ENCODE measurements at places on chromosomes 5 and 9.

GRCh38 chr5:158435161-158435616 lies 576.2 kb upstream of the CLINT1 start:
- no peak for DNase-seq

DNA sequence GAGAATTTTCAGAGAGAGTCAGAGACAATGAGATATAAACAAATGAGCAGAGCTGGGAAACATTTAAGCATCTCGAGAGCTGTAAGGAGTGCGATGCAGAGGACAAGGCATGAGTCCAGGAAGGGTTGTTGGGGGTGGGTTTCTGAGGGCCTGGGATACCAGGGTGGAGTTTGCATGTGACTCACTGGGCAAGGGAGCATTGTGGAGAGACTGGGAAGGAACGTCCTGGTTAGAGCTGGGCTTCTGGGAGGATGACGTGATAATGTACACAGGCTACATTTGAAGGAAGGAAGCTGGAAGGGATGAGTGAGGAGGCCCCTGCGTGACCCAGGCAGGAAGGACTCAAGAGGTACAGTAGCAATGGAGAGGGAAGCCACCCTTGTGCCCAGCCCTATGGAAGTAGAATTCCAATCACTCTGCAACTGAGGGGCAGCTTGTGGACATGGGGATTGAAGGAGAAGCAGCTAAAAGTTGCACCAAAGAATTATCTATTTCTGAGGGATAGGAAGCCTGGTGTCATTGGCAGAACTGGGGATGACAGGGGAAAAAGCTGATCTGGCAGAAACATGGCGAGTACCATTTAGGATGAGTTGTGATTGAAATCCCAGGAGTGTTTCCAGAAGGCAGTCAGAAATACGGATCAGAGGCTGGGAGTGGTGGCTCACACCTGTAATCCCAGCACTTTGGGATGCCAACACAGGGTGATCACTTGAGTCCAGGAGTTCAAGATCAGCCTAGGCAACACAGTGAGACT lies 59.3 kb upstream of the AFAP1L1 start:
- no peak for DNase-seq

DNA sequence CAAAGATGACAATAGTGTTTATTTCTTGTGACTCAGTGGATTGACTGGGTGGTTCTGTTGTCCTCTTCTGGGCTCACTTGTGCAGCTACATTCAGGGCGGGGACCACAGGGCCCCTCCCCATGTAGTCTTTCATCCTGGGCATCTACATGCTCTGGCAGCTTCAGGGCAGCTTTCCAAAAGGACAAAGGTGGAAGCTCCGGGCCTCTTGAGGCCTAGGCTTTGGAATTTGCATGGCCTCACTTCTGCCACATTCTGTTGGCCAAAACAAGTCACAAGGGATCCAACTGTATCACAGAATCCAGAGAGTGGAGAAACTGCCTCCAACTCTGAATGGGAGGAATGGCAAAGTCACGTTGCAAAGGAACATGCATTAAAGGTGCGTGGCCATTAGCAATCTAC lies 64.3 kb downstream of the ARHGAP26 start:
- DNase-seq = no peak

DNA sequence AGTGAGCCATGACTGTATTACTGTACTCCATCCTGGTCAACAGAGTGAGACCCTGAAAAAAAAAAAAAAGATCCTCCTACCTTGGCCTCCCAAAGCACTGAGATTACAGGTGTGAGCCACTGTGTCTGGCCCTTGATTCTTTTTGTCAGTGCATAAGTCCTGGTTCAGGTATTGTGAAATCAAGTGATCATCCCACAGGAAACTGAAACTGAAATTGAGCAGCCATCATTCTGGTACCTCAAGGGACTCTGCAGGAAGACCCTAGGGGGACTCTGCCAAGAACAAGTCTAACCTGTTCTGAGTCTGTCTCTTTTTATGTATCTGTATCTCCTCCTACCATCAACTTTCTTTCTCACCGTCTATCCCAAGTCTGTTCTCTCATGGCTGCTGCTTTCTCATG lies 1.9 kb upstream of the DCAF10 start:
- no peak for DNase-seq

- DNase-seq = no peak
These were observed 526.7 kb upstream of the TRPC7 start for GRCh38 chr5:136892000-136892399.

- DNase-seq = no peak
These were observed 260.0 kb downstream of the RAB3C start for GRCh38 chr5:58842852-58843251.

DNA sequence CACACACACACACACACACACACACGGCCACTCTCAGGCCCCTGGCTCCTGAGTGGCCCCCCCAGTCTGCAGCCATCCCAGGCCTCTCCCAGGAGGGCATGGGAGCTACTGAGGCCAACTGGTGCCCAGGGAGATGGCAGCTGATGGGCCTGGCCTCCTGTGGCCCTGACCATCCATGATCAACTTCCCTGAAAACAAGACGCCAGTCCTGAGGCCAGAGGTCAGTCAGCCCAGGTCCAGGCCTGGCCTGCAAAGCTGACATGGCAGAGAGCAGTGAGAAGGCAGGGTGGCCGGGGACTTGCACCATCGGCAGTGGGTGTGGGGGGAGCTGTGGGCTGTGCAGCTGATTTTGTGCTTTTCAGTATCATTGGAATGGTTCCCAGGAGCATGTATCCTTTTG lies 47.0 kb downstream of the SARDH start:
- no peak for DNase-seq

DNA sequence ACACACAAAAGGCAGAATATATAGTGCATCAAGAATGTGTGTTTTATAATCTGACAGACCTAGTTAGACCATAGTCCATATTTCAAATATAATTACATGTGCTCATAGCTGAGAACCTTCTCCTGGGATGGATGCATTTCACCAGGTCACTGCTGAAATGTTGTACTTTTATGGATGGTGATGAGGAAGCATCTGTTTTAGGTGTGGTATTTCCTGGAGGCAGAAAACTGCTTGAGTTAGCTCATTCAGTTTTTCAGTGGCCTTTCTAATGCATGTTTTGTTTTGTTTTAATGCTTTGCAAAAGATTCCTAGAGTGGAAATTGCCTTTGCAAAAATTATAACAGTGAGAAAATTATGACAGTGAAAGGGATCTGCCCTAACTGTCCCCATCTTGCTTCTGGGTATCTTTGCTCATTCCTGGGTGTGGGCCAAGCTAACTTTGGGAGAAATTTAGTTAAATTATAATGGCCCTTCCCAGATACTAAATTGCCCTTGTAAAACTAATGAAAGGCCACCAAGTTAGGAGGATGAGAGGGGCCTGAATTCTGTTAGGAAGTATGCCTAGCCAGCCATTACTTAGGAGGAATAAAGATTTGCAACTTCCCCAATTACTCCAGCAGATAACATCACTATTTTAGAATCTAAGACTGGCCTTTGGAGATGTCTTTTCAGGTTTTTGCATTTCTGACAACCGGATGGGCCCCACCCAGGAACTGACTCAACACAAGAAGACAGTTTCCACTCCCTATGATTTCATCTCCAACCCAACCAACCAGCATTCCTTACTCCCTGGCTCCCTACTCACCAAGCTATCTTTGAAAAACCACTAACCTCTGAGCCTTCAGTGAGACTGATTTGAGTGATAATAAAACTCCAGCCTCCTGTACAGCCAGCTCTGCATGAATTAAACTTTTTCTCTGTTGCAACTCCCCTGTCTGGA lies 7.0 kb upstream of the IL12B start:
- DNase-seq = no peak

DNA sequence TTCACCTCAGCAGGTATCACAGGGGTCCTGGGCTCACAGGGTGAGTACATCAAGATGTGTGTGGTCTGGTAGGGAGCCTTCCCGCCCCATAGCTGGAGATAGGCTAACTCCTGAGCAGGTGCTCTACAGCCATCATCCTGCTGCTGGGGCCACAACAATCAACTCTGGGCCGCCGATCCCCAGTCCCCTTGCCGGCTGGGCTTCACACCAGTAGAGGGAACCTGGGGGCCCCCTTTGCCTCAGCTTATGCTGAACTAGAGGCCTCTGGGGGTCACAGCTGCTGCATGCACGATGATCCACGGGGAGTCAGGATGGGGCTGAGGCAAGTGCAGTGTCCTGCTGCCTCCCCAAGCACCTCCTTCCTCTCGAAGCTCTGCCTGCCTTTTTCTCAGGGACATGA lies 46.5 kb downstream of the IRF1 start:
- DNase-seq = no peak

DNA sequence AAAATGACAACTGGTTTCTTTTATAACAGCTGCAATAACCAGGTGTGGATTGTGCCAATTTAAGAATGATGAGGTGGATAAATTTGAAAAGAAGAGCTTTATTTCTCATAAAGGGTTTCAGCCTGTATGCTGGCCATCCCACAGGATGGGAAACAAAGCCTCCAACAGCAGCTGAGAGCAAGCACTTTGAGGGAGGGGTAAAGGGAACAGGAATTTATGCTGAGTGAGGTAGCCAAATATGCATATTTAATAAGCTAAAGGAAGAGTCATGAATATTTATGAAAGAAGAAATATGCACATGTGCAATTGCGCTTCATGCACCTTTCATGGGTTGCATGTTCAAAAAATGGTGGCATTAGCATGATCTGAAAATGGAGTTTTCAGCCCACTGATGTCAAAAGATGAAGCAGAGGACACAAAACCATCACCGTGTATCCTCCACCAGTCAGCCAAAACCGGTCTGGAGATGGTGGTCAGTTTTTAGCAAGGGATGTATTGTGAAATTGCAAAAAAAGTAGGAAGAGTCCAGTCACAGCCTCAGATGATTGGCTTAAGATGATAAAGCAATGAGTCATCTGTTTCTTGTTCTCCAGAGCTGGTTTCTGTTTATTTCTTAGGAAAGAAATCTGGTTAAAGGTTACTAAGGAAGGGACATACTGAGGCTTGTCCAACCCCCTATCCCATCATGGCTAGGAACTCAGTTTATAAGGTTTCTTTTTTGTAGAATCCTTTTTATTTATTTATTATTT lies 47.9 kb downstream of the DEPDC1B start:
- no peak for DNase-seq

GRCh38 chr9:136050266-136050700 lies 44.8 kb downstream of the NACC2 start:
- DNase-seq = no peak

DNA sequence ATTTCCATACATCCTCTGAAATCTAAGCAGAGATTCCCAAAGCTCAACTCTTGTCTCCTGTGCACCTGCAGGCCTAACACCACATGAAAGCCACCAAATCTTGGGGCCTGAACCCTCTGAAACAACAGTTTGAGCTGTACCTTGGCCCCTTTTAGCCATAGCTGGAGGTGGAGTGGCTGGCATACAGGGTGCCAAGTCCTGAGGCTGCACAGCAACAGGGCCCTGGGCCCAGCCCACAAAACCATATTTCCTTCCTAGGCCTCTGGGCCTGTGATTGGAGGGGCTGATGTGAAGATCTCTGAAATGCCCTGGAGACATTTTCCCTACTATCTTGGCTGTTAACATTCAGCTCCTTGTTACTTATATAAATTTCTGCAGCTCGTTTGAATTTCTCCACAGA lies 26.5 kb downstream of the DOCK2 start:
- DNase-seq = no peak

- peak; percentile 56 for DNase-seq
These were observed 232.3 kb upstream of the TBCA start for GRCh38 chr5:78008356-78008967.

DNA sequence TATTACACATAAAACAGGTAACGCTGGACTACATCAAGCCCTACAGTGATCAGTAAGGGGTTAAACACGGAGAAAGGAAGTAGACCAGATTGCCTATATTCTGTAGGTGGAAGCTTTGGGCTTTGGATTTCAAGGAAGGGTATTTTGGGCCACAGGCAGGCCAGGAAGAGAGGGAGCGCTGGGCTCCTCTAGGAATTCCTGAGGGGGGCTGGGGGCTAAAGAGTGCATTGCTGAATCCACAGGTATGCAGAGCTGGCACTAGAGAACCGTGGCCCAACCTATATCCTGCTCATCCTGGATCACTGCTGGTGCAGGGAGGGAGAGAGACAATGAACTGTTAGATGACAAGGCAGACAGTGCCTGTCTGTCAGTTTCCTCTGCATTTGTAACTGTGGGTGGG lies 367.1 kb downstream of the CSNK1G3 start:
- DNase-seq = no peak

DNA sequence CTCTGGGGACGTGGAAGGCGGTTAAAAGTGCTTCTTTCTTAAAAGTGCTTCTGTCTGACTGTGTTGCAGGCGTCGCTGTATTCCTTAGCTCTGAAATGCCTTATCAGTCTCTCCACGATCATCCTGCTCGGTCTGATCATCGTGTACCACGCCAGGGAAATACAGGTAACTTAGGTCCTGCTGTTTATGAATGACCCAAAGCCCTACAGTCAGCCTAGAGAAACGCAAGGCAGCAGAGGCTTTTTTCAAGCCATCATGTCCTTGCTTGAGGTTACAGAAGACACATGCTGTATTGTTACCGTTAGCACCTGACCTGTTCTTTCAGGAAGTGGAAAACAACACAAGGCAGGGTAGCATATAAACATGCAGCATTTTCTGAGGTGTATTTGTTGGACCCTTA lies 2.0 kb downstream of the KCNN2 start:
- DNase-seq = no peak

GRCh38 chr5:157747173-157747740 lies 3.7 kb downstream of the LSM11 start:
- DNase-seq = no peak

- peak; percentile 10 for DNase-seq
These were observed 202.0 kb downstream of the ADAMTSL1 start for GRCh38 chr9:18675973-18676372.

- peak; percentile 75 for DNase-seq
These were observed 478.6 kb upstream of the C9orf72 start for GRCh38 chr9:28051559-28052503.

- no peak for DNase-seq
These were observed 100.7 kb upstream of the S1PR3 start for GRCh38 chr9:88890546-88890945.

DNA sequence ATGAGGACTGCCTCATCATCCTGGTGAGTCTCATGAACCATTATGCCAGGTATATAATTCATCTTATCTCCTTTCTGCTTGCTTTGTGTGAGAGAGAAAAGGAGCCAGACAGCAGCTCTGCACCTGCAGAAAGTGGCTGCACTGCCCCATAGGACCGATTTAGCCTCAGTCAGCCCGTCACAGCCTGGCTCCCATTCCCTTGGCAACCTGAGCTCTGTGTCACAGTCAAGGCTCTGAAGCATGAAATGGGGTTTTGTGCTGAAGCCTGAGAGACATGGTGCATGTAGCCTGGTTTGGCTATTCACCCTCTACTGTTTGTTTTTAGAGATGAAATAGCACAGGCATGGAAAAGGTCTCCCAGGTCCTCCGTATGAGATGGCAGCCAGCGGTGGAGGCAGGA lies 198.3 kb downstream of the KCTD16 start:
- DNase-seq = no peak

All from HAP-1 (cell line).